ENCODE measurements at places on chromosomes 1 and 21.

GRCh38 chr1:108663074-108663473 lies 2.2 kb upstream of the HENMT1 start:
- no peak for DNase-seq

- no peak for DNase-seq
These were observed 10.0 kb upstream of the KPRP start for GRCh38 chr1:152747831-152748230.

GRCh38 chr1:208129060-208129459 lies 115.1 kb downstream of the PLXNA2 start:
- no peak for DNase-seq

DNA sequence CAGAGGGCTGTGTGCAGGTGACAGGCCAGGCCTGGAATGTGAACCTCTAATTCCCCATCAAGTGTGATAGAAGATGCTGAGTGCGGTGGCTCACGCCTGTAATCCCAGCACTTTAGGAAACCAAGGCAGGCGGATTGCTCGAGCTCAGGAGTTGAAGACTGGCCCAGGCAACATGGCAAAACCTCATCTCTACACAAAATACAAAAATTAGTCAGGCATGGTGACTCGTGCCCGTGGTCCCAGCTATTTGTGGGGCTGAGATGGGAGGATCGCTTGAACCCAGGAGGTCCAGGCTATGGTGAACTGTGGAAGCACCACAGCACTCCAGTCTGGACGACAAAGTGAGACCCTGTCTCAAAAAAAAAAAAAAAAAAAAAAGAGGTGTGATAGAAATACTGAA lies 40.1 kb upstream of the PUM1 start:
- DNase-seq, result no peak

DNA sequence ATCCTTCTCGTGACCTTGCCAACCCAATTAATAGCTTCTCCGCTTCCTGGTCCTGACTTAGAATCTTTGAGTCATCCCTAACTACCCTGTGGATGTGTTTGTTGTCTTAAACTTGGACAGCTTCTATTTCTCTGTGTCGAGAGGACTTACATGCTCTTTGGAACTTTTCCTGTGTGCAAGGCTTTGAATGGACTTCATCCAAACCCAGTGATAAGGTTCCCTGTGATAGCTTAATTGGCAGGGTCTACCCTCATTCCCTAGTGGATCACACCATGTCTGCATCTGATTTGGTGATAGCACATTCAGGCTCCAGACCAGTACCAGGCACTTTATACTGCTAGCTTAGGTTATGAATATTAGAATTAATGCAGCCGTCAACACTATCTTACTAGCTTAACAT lies 378.2 kb upstream of the KAZN start:
- no peak for DNase-seq

- no peak for DNase-seq
These were observed 91.3 kb upstream of the COA6 start for GRCh38 chr1:234281826-234282489.

All from fibroblast of skin of left quadriceps (primary cell).